ENCODE measurements at places on chromosomes 4 and X.

DNA sequence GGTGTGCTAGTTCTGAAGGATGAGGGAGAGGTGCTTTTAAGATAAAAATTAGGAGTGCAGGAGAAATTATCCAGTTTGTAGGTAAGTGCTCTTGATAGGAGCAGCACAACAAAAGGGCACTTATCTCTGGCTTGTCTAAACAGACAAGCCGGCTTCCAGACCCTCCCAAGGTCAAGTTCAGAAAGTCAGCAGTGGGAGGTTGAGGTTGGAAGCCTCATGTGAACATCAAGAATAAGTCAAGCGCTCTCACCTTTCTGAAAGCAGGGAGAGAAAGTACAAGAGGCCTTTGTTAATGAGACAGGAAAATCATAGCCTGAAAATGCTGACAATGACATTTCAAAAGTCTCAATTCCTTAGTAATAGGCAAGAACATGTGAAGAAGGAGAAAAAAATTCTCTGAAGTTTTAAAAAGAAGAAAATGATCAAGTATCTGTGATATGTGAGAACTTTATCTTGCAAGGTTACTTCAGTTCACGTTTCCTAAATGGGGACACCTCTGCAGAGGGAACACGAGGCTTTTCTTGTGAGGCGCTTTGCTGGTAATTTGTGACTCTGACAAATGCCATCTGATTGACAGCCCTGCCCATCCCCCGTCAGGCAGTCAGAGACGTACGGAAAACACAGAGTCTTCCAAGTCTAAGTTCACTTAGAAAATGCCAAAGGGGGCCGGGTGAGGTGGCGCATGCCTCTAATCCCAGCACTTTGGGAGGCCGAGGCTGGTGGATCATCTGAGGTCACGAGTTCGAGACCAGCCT, 62.2 kb downstream of the TIGD2 start:
- no peak for DNase-seq

GRCh38 chrX:19063030-19063429, 59.2 kb downstream of the ADGRG2 start:
- DNase-seq: no peak

DNA sequence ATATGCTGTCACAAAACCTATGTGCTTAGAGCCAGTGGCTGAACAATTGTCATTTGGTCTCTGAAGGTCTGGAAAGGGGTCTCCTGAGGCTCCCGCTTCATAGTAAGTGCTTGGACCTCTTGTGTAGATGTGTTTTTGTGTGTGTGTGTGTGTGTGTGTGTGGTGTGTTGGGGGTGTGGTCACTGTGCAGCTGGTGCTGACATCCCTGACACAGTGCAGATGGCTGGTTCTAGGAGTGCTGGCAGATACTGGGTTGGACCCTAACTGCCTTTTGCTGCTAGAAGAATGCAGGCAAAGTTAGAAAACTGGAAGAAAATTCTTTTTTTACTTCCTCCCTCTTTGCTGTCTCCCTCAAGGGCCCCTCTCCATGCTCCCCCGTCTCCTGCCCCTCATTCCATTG, 1872.6 kb downstream of the ARAP2 start:
- no peak for DNase-seq

DNA sequence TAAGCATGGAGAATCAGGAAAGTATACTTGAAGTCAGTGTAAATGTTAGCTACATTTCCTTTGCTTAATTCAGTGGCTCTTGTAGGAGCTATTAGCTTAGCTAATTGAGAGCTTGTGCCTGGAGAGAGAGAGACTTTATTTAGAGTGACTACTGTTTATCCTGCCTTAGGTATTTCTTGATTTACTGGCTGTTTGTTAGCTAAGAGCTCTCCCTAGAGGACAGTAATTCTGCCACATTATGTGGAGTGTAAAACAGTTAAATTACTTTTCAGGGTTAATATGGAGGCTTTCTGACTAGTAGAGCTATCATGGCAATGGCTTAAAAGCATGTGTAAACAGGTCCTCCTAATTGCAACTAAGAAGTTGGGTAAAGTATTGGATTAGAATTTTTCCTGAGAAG, 306.5 kb upstream of the TECRL start:
- DNase-seq: no peak

DNA sequence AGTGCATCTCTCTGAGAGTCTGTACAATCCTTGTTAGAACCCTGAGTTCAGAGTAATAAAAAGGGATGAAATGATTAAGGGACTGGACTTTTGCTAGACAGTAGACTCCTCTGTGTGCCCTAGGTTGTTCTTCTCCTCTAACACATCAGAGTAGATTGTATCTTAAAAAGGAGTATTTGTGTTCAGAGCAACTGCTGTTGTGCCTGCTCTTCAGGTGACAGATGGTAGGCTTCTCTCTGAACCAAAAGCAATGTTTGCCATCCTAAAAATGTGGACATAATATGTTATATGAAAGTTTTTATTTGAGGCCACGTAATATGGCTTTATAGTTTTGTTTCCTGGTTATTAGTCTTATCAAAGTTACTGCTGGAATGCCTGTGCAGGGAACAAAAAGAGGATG, 588.6 kb upstream of the FAT1 start:
- no peak for DNase-seq

DNA sequence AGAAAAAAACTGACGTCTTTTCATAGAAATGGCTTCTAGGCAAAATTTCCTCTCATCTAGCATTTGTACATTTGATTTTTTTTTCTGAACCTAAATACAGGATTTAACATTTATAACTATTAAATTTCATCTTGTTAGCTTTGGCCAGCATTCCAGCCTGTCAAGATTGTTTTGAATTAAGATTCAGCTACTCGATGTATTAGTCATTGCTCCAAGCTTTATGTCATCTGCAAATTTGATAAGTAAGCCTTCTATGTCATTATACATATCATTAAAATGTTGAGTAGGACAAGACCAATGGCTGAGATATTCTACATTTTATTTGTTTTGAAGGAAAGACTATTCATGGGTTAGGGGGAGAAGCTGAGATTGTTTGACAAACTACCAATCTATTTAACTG, 46.7 kb downstream of the DDX53 start:
- no peak for DNase-seq

DNA sequence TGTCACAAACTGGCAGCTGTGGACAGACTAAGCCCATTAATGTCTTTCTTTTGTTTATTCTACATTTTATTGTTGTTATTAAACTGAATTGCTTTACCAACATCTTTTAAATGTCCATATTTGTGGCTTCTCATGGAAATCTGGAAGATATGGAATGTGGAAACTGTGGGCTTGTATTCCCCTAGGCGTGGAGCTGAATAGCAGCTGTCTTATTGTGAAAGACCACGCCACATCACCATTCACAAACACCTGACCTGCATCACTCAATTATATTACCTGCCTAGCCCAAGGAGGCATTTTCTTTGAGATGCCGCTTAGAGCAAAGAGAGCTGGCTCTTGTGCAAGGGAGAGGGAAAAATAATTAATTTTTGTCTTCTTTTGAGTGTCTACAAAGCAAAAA, 96.9 kb upstream of the GPRIN3 start:
- no peak for DNase-seq

DNA sequence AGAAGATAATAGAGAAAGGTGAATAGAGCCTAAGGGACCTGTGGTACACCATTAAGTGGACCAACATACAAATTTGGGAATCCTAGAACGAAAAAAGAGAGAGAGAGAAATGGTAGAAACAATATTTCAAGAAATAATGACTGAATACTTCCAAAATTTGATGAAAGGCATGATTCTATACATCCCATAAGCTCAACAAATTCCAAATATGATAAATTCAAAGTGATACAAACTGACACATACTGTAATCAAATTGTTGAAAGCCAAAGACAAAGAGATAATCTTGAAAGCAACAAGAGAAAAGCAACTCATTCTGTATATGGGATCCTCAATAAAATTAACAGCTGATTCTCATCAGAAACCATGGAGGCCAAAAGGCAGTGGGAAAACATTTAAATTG, 20.6 kb upstream of the ZC4H2 start:
- no peak for DNase-seq

DNA sequence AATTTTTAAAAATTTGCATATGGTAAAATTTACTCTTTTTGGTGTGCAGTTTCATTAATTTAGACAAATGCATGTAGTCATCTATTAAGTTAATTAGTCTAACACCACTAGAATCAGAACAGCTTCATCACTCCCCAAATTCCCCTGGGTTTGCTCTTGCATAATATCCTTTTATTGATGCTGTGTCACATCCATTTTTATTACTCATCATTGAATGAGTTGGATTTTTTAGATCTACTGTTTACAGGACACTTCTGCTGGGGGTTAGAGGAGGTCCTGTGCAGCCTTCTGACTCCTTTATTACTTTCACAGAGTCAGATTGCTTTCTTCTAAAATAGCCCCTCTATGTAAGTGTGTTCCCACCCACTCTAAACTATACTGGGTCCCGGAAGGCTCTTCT, 65.9 kb downstream of the MTHFD2L start:
- no peak for DNase-seq

- peak; percentile 28 for DNase-seq
Observed at GRCh38 chr4:48340276-48340964, 909 bp upstream of the SLAIN2 start.

DNA sequence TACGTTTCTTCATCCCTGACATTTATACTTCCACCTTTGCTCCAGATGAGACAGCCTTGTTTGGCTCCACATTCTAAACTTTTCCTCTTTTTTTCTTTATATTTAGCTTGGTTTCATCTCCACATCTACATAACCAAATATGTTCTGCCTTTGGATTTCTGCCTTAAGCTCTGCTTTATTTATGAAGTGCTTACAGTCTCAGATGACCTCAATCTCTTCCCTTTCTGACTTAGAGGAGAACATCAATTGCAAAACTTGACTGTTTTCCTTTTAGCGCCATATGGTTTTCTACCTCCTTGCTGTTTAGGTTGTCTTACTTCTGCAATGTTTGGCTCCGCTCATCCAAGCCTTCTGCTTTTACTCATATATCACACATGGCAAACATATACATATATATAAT, 7.5 kb downstream of the ASB5 start:
- DNase-seq: no peak

- no peak for DNase-seq
Observed at GRCh38 chrX:55014897-55015299, 14.7 kb downstream of the APEX2 start.

- no peak for DNase-seq
Observed at GRCh38 chrX:7215842-7216241, 67.9 kb upstream of the PUDP start.

- DNase-seq: peak; percentile 59
Observed at GRCh38 chr4:66197451-66197850, 527.2 kb upstream of the EPHA5 start.

DNA sequence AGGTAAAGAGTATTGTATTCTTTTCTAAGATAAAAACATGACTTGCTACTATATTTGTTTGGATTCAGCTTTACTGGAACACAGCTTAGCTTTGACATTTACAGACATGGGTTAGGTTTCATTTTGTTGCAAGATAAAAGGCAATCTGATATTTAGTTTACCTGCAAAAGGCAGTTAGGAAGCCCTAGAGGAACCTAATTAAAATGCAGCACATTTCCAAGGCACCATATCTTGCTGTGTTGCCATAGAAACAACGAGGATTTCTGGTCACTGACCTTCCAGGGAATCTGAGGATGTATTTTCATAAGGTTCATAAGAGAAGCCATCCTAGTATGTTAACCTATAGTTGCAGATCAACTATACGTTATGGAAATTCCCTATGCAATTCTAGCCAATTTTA, 116.0 kb downstream of the SNCA start:
- no peak for DNase-seq

DNA sequence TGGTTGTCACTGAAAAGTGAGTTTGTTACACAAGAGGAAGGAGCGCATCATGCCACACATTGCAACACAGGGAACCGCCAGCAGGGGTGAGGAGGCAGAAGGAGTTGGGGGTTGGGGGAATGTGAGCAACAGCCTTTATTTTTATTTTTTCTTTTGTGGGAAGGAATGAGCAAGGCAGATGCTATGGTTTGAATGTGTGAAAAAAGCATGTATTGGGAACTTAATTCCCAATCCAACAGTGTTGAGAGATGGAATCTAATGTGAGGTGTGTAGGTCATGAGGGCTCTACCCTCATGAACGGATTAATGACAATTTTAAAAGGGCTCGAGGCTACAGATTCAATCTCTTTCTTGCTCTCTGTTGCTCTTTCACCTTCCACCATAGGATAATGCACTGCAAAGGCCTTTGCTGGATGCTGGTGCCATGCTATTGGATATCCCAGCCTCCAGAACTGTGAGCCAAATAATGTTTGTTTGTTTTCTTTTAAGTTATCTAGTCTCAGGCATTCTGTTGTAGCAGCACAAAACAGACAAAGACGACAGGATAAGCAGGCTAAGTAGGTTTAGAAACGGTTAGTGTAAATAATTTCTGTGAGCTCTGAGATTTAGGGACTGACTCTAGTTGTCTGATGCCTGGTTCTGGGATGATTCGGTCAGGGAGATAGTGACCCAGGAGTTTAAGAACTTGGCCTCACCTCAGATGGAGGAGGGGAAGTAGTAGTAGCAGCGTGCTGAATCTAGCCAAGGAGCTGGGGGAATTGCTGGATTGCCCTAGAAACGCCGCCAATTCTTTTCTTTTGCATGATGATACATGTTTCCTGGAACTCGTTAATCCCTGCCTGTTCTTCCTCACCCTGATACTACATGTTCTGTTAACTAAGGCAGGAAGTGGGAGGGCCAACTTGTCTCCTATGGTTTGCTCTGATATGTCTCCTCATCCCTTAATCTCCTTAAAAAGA, 156.6 kb upstream of the CTSO start:
- DNase-seq: peak; percentile 17

DNA sequence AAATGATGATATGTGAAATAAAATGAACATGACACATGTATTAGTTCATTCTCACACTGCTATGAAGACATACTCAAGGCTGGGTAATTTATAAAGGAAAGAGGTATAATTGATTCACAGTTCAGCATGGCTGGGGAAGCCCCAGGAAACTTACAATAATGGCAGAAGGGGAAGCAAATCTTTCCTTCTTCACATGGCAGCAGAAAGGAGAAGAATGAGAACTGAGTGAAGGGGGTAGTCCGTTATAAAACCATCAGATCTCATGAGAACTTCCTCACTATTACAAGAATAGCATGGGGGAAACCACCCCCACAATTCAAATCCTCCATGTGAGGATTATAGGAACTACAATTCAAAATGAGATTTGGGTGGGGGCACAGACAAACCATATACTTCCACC, 243.9 kb upstream of the GYPA start:
- DNase-seq: no peak

- DNase-seq: peak; percentile 66
Observed at GRCh38 chr4:169024762-169025161, 14.7 kb upstream of the CBR4 start.

GRCh38 chr4:181679754-181680153, 563.4 kb upstream of the TENM3 start:
- no peak for DNase-seq

GRCh38 chr4:157172011-157172410, 48.5 kb upstream of the GRIA2 start:
- no peak for DNase-seq

DNA sequence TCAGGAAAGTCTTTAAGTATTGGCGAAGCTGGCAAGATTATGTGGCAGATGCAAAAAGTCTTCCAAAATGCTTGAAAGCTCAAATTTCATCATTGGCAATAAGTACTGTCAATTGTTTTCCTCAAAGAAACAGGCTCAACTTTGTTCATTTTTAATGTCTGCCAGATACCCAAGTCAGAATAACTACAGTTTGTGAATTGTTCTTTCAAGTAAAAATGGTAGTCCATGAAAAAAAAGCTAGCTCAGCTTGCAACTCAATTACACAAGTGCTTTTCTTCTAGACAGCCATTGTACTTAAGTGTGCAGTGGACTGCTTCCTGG, 70.5 kb downstream of the AFF1 start:
- no peak for DNase-seq

Data from D341Med (cell line).